HFF-Myc (cell line): ENCODE measurements at places on chromosomes 2 and 18.

- DNase-seq: no peak
Measured at GRCh38 chr2:5706717-5707455, 14.7 kb downstream of the SOX11 start.

DNA sequence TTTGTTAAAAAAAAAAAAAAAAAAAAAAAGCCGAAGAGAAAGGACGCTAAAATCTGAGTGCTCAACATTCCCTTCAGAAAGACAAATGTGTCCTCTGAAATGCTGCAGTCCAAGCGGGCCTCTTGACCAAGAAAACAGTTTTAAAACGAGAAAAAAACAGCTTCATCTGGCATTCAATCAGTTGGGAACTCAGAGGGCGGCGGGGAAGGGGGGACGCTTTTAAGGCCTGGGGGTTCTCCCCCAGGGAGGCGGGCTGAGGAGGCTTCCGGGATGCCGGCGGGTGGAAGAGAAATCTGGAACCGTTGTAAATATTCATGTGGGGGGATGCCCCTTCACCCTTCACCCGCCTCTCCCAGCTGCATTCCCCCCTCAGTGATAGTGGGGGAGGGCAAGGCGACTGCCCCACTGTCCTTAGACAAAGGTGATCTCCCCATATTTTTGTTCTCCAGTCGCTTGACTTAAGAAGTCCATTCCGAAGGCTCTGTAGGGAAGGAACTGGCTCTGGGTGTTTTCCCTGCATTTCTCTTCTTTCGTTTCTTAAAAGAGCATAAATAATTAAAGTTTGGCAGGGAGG is 3.3 kb upstream of the HOXD11 start:
- DNase-seq: no peak

DNA sequence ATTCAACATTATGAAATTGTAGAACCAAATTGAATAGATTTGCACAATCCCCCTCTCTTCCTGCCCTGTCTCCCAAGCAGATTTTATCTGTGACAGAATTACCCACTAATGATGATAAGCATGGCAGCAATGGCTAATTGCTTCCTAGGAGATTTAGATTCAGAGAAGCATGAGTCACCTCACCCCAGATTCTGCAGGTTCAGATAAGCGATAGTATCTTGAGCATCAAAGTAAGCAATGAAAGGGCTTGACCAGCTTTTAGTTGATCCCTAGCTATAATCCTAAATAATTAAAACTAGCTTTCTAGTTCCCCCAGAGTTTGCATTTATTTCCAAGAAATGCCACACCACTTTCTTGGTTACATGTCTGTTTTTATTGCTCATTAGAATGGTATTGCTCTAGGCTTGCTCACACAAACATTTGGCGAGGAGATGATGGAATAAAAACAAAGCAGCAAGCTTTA is 204.3 kb downstream of the GULP1 start:
- peak; percentile 4 for DNase-seq

- DNase-seq: no peak
Measured at GRCh38 chr2:42127425-42128424, 41.4 kb upstream of the EML4 start.

DNA sequence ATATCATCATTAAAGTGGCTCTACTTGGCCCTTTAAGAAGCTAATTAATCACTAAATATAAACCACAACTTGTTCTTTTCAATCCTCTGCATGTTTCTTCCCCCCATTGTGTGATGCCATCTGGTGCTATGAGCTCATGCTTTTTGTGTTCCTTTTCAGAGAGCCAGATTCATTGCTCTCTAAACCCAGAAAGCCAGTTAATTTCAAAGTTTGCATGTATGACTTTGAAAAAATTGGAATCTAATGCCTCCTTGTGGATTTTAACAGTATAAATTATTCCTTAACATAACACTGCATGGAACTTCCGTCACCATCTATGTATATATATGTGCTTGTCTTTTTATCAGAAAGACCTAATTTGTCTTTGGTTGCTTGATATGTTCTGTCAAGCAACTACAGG is 31.1 kb downstream of the TMEM178A start:
- peak; percentile 37 for DNase-seq
